Esophagus squamous epithelium (tissue), 5 donors: ENCODE measurements at places on chromosomes 2 and 18.

DNA sequence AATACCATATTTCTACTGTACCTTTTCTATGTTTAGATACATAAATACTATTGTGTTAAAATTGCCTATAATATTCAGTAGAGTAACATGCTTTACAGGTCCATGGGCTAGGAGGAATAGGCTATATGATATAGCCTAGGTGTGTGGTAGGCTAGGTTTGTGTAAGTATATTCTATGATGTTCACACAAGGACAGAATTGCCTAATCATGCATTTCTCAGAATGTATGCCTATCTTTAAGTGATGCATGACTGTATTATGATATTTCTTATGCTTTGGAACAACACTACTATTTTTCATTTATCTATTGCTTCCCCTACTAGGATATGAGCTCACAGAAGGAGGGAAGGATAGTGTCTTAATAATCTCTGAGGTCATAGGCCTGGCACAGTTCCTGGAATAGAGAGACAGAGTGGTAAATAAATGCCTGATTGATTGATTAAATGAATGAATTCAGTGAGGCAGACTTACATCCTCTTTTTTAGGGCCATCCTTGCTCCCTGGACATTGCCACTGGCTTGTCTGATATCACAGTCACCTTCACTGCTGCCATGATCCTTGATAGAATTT lies 121.0 kb downstream of the MYO3B start:
- no peak for DNase-seq

DNA sequence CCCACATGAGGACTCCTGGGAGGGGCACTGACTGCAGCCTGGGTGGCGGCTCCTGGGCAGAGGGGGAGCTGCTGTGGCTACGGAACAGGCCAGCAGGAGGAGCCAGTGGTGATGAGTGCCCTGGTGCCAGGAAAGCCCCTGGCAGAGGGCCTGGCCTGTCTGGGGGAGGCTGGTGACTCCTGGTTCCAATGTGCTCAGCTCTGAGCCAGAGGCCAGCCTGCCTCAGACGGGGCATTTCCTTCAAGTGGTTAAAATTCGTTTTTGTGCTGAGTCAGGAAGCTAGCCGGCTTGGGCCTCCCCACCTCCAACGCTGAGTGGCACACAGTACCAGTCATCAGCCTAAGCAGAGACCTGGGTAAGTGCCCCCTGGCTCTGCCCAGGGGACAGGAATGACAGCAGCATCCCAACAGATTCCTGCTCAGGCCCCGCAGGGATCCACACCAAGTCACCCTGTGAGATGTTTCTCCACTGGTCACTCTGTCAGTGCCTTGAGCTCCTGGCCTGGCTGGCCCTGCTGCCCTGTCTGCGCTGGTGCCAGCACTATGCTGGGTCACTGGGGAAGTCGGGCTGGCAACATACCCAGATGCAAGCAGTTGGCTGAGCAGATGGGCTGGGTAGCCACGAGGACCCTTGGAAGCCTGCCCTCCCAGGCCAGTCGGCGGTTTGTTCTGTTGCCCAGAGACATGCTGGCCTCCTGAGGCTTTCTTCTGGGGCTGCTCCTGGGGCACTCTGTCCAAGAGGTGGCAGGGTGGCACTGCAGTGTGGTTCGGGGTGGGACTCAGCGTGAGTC lies 7.1 kb upstream of the KLF11 start:
- no peak for DNase-seq

GRCh38 chr18:73848656-73849055 lies 299.0 kb downstream of the FBXO15 start:
- no peak for DNase-seq

DNA sequence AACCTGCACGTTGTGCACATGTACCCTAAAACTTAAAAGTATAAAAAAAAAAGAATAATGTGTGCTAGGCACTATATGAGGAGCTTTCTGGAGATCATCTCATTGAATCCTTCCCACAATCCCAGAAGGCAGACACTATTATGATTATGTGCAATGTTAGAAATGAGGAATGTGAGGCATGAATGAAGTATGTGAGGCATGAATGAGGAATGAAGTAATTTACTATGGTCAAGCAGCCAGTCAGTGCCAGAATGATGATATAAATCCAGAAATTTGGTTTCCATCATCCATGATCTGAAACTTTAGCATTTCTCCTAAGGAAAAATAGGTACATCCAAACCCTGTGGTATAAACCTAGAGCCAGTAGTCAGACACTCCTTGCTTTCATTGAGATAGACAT lies 42.0 kb downstream of the CCDC148 start:
- DNase-seq, result no peak

DNA sequence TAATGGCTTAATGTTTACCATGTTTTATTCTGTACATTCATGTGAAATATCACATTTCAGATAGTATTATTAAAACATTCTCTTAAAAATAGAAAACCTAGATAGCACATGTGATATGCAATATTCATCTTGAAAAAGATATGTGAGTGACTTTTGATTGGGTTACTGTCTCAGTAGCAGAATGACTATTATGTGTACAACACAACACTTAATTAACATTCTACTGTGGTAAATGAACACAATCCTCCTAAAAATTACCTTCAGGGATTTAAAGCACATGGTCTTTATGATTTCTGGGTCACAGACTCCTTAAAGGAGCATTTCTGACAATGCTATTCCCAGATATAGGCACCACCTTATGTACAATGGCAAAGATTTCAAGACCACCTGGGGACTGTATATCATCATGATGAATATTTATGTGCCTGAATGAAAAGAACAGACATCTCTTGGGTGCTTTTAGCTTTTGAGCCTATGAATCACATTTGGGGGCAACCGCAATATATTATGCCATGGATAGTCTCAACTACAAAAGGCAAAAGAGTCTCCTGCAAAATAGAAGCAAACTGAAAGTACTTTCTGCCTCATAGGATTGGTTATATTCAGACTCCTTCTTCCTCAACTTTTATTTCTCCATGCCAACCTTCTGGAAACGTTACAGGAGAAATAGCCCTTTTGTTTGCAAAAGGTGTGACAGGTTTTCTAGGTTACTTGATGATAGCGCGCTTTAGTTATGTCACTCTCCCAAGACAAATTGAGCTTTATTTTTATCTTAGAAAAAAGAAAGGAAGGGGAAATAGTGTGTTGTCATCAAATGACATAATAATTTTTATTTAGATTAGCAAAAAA lies 259.0 kb downstream of the CALCRL start:
- no peak for DNase-seq

DNA sequence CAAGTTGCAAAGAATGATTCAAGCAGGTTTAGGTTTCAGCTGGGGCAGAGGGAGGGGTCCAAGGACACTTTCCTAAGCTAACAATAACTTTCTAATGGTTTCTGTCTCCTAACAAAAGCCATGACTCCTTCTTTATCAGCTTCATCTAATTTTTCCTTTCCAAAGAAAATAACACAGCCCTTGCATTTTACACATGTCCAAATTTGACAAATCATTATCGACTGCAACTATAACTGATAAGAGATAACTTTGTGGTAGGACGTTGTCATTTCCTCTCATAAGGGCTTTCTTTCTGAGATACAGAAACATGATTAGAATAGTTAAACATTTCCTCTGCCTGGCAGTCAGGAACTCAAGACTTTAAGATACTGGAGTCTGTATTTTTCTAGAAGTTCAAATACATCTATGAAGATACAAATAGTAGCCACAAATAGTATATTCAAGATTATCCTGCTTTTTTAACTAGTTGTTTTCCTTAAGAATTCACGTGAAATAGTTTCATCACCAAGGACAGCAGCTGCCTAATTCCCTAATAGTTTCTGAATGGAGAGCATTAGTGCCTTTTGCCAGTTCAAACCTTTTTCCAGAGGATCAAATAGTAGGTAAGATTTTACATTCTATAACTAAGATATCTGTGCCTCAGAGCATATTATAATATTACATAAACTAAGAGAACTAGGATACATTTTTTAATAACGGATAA lies 263.2 kb downstream of the EXOC6B start:
- no peak for DNase-seq

DNA sequence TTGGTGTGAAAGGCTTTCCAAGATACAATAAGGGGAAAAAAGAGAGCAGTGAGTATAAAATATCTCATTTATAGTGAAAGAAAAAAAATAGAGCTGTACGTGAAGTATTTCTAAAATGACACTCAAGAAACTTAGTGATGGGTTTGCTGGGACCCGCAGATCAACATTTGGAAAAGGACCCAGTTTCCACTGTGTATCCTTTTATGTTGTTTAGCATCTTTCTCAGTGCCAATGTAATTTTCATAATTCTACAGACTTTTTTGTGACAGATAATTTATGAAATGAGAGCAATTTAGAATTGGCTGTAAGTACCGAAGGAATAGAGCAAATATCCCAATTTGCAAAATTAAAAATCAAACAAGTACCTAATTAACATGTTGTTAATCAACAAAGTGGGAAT lies 116.9 kb downstream of the SH3BP4 start:
- no peak for DNase-seq

GRCh38 chr18:67517444-67517765 lies 885 bp upstream of the DSEL start:
- no peak for DNase-seq

DNA sequence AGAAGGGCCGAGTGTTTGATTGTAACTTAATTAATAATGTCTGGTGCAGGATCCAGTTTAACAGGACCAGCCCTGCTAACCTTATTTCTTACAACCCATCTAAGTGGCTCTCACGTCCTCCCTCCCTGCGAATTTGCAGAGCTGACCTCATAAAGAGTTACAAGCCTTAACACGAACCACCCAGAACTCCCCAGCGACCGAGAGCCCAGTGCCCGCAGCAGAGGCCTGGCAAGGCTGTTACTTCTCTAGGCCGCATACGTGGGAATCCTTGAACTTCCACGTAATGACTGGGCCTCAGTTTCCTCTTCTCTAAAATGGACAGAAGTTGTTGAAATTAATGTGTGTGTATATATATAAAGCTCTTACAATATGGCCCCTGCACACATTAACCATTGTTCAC lies 55.5 kb downstream of the PXDN start:
- no peak for DNase-seq

DNA sequence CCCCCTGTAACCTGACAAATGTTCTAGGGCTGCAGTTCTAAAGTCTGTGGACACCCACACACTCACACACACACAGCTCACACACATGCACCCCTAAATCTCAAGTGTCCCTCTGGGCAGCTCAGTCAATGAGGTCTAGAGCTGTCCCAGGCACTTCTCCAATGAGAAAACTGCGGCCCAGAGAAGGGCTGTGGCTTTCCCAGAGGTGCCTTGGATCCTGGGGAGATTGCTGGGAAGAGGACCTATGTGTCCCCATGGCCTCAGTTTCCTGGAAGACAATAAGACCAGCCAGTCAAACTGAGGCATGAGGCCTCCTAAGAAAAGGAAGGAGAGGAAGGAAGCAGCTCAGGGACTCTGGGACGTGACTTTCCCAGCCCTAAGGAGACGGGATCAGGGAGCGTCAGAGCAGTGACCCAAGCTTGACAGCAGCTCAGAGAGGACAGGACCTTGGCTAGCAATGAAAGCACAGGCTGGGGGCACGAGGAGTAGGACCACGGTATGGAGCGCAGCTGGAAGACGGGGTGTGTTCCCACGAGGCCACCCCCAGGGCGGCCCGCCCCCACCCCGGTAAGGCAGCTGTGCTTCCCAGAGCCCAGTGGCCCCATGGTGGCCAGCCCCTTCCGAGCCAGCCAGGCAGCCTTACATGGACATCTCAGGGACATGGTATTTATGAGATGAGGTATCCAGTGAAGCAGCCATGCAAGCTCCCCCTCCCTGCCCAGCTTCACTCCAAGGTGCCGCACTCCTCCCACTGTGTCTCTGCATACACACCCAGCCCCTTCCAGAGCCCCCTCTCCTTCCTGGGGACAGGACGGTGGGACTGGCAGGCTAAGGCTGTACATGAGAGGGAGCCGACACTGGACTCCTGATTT lies 46.0 kb downstream of the TNS1 start:
- DNase-seq, result no peak

GRCh38 chr2:43472527-43473194 lies 123.2 kb downstream of the THADA start:
- no peak for DNase-seq

DNA sequence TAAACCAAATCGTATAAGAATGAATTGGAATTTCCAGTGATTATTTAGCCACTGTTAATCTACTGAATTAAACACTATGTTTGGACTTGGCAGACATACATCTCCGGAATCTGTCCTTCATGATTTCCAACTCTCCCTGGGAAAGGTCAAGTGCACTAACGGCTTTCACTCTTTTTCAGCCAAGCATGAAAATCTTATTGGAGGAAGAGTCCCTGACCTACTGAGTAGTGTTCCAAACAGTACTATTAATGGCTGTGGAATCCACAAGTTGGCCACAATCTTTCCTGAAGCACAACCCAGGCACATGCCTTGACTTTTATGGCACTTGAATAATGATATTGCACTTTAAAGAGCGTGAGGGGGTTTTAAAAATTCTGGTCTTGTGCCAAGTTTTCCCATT lies 318.9 kb upstream of the RND3 start:
- DNase-seq, result no peak

DNA sequence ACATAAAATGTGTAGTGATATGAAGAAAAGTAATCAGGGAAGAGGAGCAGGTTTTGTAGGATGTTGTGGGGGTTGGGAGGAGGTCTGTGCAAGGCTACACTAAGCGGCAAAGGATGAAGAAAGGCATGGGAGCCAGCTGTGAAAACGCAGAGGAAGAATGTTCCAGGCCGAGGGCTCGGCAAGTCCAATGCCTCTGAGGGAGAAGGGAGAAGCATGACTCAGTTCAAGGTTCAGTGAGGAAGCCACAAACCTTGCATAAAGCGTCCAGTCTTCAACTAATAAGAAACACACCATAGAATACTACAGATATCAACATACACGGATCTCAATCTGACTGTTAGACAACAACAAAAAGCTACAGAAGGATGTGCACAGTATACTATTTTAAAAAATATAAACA lies 16.2 kb downstream of the EPB41L3 start:
- DNase-seq, result no peak

DNA sequence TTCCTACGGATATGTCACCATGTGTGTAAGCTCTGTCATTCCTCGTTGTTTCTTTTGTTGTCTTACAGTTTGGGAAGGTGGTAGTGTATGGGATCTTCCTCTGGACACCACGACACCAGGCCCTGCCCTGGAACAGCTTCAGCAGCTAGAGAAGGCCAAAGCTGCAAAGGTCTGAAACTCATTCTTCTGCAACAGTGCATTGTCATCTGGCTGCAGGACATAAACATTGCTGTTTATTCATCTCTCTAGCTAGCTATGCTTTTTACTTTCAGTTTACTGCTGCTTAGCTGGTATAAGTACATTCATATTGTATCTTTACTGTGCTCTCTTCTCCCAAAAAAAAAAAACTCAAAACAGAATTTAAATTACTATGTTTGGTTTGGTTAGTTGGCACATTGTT lies 39.2 kb upstream of the KCNJ13 start:
- DNase-seq, result no peak
